ENCODE measurements at places on chromosomes 12 and 14.

- DNase-seq = no peak
These were observed 19.3 kb downstream of the PLEKHA5 start for GRCh38 chr12:19148860-19149259.

DNA sequence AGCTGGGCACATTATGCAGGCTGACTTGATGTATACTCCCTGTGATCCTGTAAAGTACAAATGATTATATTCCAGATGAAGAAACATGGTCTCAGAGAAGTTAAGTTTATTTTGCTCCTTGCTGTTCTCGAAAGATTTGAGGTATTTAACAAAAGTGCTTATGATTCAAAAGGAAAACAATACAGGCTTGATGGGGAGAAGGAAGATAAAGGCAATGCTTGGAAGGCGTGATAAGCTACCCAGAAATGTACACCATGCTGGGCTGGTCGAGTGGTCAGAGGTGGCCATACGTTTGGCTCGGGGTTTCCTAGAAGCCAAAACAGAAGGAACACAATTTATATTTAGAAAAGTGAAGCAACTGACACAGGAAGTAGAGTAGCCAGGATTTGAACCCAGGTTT, 201.0 kb downstream of the KTN1 start:
- no peak for DNase-seq

DNA sequence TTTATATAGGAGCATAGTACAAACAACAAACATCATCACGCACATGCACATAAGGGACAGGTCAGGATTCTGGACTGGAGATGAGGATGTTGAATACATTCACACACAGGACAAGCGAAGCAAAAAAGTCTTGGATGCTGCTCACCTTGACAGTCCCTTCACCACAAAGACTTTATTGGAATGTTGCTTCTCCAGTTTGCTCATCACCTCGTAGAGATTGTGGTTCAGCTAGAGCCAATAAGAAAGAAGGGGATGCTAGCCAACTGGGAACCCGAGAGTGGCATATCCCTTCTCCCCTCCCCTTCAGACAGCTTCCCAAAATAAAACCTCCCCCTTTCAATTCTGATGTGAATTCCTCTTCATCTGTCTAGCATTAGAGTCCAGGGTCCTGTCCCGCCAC, 25.4 kb upstream of the SMAGP start:
- no peak for DNase-seq

DNA sequence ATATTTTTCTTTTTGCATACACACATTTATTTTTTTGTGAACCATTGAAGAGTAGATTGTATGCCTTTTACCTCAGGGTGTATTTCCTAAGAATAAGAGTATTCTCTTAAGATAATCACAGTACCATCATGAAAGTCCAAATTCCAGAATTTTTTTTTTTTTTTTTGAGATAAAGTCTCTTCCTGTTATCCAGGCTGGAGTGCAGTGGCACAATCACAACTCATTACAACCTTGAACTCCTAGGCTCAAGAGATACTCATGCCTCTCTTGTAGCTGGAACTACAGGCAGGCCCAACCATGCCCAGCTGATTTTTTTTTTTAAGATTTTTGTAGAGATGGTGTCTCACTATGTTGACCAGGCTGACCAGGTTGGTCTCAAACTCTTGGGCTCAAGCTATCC, 10.9 kb downstream of the FRS2 start:
- DNase-seq = no peak

DNA sequence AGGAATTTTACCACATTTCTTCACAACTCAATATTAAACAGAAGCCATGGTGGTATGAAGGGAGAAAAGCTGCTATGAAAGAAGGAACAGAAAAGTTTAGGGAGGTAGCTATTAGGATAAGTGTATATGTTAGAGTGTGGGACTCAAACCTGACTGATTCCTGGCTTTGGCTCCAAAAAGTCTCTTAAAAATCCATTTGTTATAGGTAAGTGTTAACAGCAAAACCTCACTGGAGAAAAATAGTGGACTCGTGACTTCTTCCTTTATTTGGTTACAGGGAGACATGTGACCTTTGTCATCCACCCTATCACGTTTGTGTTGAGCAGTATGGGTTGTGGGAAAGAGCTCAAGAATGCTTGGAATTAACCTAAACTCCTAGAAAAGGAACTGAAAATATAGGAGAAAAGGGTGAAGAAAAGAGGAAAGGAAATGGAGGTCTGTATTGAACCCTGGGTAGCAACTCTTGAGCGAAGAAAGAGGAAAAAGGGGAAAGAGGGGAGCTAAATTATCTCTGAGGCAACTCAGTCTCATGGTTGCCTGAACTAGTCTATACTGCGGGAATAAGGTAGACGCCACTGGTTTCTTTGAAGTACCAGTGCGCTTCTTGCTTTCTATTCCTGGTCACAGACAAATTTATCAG, 3.6 kb upstream of the EID3 start:
- no peak for DNase-seq

- no peak for DNase-seq
These were observed 9.0 kb upstream of the NUDT4 start for GRCh38 chr12:93368766-93369165.

GRCh38 chr14:81437244-81437643, 37.1 kb upstream of the STON2 start:
- no peak for DNase-seq

- peak; percentile 88 for DNase-seq
These were observed at the start of gene ADGRD1 for GRCh38 chr12:130953771-130954543. TSS of gene ADGRD1 (plus strand) at chr12:130953907. CDS start at chr12:130954466, 559 bp downstream.

- DNase-seq = no peak
These were observed 65.8 kb downstream of the CCDC92 start for GRCh38 chr12:123906711-123907420.

GRCh38 chr14:103155826-103156394, 32.6 kb downstream of the TNFAIP2 start:
- DNase-seq = no peak

GRCh38 chr12:67854351-67854750, 134.9 kb upstream of the IFNG-AS1 start:
- no peak for DNase-seq

DNA sequence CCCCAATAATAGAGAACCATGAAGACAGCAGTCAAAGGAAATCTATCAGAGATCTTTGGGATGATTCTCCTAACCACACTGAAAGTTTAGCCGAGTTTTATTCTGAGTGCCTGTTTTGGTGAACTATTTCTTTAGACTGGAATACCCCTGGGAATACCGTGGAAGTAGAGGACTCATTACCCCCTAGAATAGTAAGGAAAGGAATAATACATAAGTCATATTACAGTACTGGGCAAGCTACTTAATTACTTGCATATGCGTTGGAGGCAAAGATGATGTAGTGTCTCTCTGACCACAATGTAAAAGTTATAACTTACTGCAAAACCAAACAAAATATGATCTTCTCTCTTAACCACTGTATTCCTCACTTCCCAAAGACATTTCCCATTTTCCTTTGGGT, 25.5 kb downstream of the ZC2HC1C start:
- no peak for DNase-seq

DNA sequence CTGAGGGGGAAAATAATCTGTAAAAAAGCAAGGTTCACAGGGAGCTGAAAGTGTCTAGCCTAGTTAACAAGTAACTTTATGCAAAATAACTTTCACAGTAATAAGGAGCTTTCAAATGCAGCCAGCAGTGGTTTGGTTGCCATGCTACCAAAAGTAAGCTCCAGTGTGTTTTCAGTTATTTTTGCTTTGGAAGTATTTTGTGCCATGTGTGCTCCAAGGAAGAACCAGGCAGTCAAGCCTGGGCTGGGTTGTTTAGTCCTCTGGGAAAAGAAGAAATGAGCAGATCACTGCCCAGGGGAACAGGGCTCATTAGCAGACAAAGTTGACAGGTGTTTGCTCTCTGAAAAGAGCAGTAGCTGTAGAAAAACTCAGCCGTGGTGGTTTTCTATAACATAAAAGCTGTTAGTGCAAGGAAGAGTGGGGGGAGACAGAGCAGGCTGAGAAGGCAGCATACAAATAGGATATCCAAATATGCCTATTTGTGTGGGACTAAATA, 92.8 kb upstream of the TMTC2 start:
- no peak for DNase-seq

DNA sequence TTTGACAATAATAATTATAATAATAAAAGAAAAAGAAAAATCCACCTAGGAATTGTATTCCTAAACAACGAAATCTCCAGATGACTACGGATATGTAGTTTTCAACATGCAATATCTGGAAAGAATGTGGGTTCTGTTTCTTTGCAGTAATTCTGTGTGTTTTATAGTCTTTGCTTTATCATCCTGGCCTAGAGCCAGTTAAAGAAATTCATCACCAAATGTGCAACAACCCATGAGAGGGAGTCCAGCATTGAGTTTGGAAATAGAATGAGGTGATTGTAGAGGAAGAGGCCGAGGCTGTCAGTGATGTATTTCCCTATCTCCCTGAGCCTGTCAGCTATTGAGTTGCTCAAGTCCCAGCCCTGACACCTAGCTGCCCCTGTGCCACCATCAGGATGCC, 200.5 kb upstream of the DCN start:
- DNase-seq = no peak

- no peak for DNase-seq
These were observed 2.9 kb downstream of the LMNTD1 start for GRCh38 chr12:25550186-25550585.

- DNase-seq = no peak
These were observed 103.4 kb downstream of the SLC2A13 start for GRCh38 chr12:40002178-40003169.

DNA sequence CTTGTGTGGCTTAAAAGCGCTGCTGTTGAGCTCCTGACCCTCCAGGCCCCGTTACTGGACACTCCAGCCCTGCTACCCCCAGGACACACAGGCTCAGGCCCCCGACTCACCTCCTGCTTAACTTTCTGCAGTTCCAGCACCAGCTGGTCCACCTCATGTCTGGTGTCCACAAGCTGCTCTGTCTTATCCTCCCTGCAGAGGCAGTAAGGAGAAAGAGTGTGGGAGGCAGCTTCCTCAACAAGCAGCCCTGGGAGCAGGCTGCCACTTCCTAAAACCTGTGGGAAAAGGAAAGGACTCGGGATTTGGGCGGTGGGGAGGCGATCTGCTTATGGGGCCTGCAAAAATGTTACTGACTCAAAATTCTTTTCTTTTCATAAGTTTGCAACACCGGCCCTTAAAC, 79.2 kb downstream of the CCDC88C start:
- DNase-seq = no peak

DNA sequence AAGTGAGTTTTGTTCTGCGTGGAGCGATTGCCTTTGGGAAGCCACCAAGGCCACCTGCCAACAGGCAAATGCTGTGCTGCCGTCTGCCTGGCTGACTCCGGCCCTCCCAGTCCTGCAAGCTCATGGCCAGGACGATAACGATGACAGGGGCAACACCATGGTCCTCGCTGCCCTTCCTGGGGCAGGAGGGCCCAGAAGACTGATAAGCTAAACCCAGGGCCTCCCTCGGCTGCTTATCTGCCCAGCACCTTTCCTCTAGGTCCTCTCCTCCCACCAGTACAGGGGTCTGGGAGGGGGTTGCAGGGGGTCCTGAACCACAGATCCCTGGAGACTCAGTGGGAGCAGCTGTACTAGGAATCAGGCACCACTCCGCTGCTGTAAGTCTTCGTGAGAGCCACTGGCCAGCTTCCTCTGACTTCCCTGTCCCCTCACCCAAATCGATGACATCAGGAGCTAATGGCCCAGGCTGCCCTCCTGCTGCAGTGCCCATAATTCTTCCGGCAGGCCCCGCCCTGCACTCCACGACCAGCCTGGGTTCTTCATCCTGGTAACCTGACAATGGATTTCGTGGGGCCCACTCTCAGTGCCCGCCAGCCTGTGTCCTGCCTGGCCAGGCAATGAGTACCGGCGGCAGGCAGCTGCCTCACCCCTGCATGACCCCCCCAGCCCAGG, 5.1 kb downstream of the ANKRD9 start:
- no peak for DNase-seq

DNA sequence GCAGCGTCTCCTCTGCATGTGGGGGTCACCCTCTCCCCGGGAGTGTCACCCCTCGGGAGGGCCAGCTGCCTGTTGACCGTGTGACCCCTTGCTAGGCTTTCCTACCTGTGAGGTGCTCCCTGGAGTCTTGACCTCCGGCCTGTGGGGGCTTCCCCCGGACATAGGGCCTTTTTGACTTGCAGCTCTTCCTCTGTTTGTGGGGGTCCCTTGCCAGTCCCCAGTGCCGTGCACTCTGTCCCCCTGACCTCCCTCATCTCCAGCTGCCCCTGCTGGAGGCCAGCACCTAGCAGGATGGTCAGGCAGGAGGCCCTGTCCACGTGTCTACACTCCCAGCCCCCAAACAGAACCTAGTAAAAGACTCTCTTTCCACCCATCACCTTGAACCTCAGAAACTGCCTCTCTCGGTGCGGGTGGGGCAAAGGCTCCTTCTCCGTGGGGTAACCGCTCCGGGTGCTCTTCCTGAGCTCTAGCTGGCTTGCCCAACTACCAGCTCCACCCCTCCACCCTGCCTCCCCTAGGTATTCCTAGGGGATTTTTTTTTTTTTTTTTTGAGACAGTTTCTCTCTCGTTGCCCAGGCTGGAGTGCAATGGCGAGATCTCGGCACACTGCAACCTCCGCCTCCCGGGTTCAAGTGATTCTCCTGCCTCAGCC, 810 bp downstream of the AACS start:
- DNase-seq = no peak

- peak; percentile 62 for DNase-seq
These were observed 32.8 kb downstream of the FMNL3 start for GRCh38 chr12:49674318-49674981.

GRCh38 chr12:65420941-65421340, 142.5 kb downstream of the MSRB3 start:
- DNase-seq = no peak

GRCh38 chr12:24881227-24881626, 67.7 kb downstream of the BCAT1 start:
- DNase-seq = no peak

DNA sequence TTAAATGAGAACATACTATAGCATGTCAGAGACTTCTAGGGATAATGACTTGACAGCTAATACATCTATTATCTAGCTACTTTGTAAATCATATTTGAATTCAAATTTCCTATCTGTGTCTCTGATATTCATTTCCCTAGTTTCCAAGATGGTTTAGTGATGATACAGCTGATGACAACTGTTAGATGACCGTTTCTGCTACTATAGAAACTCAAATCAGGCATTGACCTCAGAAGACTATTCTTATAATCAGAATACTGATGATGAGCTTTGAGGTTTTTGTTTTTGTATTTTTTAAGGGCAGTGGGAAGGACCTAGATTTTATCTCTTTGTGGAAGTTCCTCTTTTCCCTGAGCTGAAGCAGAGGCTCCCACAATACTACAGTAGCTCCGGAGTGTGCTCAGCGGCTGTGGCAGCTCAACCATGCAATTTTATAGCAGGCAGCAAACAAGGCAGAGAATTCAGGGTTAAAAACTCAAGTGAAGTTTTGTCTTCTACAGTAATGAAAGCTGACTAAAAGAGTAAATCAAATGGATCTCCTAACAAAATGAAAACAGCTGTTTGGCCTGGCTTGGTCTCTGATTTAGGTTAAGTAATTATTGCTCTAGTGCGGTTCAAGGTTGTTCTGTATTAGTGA, 145.1 kb downstream of the SLC25A21 start:
- DNase-seq = no peak

- no peak for DNase-seq
These were observed 159.7 kb upstream of the NTF3 start for GRCh38 chr12:5272018-5272785.
